ENCODE measurements at places on chromosomes 3 and 15.

DNA sequence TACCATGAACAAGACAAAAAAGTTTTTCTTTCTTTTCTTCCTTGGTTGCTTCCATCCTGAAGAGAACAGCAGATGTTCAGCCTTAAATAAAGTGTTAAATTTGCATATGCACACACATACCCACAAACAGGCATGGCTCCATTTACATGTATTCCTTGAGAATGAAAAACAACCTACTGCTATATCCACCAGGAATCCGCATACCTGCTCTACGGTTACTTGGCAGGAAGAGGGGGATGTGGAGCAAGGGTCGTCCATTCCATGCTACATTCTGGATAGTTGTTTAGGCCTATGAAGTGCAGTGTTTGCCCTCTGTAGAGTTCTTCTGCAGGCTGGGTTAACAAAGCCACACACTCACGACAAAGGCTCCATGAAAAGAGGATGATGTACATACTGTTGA is 322.8 kb downstream of the KCNH8 start:
- DNase-seq: no peak

DNA sequence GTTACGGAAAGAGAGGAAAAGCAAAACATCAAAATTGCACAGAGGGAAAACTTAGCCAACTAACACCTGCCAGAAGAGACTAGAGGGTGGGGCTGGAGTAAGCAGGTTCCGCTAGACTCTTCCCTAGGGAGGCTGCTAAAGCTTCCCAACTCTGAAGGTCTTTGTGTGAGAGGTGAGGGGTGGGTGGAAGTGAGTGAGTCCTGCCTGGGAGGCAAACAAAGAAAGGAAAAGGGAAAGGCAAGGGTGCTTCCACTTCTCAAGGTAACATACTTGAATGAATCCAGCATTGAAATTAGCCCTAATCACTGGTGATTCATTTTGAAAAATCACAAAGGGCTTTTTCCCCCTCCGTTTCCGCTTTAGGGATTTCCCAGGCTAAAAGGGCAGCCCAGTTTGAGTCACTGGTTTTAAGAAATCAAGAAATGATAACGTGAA is 220.5 kb upstream of the ADAMTS9 start:
- DNase-seq: no peak

- no peak for DNase-seq
Measured at GRCh38 chr15:83106994-83107840, at the start of gene TM6SF1. Gene TM6SF1 (plus strand): TSS chr15:83107645. CDS start chr15:83107681, 36 bp downstream.

- no peak for DNase-seq
Measured at GRCh38 chr3:14689247-14689980, 14.5 kb downstream of the C3orf20 start.

- no peak for DNase-seq
Measured at GRCh38 chr3:42180901-42181300, 85.1 kb downstream of the CCK start.

DNA sequence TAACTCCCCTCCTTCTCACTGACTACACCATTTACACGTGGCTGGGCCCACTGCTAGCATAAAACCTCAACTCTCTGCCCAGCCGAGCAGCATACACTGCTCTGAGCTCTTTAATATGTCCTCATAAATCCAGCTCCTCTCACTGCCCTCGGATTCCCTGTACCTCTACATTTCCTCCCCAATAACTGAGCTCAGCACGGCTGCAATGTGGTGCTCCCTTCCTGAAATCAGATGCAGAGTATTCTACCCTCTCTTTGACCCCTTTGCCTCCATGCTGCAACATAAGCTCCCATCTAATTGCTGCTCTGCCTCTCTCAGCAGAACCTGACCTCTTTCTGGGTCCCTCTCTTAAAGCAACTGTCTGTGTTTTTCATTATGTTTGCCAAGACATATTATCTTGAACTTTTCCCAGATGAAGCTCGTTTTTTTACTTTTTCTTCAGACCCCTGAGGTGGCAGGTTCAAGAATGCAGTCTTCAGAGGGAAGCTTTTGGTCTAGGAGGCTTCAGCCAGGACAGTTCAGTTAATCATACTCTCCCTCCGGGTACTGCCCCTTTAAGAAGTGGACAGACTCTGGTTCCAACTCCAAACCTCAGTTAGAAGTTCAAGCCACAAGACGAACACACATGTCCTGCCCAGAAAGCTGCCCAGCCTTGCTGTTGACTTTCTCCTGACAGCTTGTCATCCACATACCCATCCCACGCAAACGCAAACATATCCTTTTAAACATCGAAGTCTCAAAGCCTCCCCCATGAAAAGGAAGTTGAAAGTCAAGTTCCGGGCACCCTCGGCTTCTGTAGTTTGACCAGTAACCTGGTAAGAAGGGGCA is 81.1 kb upstream of the NEO1 start:
- DNase-seq: no peak

- DNase-seq: no peak
Measured at GRCh38 chr15:78032671-78033070, 44.8 kb downstream of the TBC1D2B start.

DNA sequence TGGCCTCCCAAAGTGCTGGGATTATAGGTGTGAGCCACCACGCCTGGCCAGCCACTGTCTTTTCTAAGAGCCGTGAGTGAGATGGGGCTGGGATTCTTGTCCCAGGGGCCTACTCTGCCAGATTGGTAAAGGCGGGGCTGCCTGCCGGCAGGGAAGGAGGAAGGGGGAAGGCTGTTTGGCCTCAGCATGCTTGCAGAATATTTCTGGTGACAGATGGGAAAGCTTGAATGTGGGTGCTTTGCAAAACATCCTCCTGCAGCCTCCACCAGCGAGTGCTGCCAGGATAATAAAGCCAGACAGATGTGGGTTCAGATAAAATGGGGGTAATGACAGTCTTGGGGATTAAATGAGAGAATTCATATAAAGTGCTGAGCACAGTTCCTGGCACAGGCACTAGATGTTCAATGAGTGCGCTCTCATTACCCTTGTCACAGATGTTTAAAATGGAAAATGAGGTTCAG is 19.8 kb upstream of the ACOX2 start:
- no peak for DNase-seq

DNA sequence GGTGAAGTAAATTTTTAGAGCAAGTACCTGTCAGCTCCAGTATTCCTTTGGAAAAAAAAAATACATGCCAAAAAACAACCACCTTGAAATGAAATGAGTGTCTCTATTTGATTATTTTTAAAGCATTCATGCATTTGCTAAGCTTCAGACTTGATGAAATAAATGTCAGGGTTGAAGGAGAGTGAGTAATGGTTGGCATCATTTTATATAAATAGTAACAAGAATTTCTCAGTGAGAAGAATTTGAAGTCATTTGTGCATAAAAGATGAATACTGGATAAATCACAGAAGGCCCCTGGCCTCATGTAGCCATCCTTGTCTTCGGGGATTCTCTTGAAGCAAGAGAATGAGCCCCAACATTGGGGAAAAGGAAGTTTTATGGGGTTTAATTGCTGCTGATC is 318.4 kb downstream of the LPP start:
- no peak for DNase-seq

DNA sequence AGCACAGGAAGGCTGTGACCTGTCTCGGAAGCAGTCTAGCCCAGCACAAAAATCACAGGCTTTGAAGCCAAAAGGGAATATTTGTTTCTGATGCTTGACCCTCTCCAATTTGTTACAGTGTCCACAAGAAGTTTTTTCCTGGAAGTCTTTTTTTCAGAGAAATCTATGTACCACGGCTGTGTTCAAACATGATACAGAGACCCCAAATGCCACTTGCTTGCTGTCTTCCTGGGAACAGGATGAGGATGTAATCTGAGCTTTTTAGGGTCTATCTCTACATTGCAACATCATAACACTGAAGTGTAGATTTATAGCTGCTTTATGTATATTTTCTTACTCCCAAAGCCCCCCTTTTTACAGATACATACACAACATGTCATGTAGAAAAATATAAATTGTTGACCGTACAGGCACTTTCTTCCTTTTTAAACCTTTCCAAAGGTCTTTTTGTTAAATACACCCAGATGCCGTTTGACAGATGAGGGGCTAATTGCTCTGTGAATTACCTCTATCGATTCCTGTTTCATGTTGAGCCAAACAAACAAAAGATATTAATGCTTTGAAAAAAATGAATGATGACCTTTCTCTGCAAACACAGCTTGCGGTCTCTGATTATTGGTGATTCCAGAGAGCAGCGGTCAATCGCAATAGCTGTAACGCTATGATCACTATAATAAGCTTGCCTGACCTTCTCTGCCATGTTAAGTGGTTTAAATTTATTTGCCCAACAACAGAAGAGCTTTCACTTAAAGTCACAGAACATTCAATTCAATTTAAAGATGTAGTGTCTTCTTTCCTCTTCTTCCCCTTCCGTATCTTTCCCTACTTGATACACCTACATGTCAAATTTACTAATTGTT is 875.9 kb upstream of the NR2F2 start:
- no peak for DNase-seq

DNA sequence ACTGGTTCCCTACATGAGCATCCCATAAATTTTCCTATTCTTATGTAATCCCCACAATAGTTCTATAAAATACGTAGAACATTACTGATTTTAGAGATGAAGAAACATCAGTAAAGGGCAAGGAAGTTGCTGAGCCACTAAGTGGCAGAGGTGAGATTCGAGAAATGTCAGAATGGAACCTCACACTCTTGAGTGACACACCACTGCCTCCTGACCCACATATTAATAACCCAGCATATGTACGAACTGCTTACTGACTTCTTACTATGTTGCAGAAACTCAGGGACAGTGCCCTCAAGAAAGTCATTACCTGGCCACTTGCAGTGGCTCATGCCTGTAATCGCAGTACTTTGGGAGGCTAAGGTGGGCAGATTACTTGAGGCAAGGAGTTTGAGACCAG is 1022.4 kb downstream of the FHIT start:
- DNase-seq: no peak

- no peak for DNase-seq
Measured at GRCh38 chr15:75776065-75776423, 63.4 kb upstream of the CSPG4 start.

DNA sequence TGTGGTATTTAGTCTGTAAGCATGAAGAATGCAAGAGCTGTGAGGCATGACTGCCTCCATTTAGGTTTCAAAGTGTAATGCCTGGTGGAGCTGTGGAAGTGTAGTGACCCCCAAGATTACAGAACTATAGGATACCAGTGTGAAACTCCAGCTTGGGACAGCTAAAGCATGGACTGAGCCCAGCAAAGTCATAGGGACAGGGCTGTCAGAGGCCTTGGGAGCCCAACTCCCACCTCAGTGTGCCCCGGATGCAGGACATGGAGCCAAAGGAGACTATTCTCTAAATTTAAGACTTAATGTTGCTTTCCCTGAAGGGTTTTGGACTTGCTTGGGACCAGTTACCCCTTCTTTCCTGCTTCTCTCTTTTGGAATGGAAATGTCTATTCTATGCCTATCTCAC is 10.8 kb downstream of the GPR15 start:
- DNase-seq: no peak

GRCh38 chr15:70799667-70800450 is 36.5 kb upstream of the UACA start:
- no peak for DNase-seq

GRCh38 chr3:52099001-52099401 is 42.6 kb upstream of the DUSP7 start:
- no peak for DNase-seq

DNA sequence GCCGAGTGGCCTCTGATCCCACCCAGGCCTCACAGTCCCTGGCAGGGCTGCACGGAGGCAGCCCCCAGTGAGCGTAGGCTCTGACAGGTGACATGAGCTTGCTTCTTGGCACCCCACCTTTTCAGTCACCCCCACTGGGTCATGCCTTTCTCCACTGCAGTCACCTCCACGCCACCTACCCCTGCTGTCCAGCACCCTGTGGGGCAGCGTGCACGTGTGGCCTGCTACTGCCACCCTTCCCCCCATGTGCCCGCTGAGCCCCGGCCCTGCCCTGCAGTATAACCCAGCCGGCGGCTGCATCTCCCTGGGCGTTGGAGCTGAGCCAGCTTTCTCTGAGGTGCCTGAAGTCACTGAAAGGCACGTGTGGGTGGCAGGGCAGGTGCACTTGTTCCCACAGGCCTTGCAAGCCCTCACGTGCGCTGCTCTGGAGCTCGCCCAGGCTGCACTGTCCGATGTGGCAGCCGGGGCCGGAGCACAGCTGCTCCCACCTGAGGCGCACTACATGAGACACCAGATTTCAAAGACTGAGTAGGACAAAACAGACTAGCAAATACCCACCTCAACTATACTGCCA is 65.6 kb downstream of the NIPA2 start:
- no peak for DNase-seq

GRCh38 chr3:114442246-114442645 is 148.4 kb downstream of the TIGIT start:
- no peak for DNase-seq

DNA sequence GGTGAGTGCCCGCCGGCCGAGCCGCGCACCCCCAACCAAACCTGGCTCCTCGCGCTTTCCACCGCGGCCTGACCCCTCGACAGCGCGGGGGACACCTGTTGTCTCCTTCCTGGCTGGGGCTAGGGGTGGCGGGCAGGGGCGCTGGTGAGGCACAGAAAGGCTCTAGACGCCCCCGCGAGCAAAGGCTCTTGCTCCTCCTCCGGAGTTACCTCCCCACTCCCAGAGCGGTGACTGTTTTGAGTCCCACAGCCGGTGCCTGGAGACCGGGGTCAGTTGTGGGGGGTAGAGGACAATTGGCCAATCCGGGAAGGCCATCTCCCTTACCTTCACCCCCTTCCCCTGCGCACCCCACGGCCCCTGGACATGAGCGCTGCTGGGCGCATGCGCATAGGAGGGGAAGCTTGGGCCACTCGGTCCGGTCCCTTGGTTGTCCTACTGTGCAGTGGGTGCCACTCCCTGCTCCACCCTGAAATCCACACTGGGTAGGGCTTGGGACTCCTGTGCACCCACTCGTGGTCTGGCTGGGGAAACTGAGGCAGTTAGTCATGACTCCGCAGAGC is 554 bp downstream of the CHST13 start:
- no peak for DNase-seq

GRCh38 chr3:30707825-30708224 is 101.4 kb downstream of the TGFBR2 start:
- no peak for DNase-seq

- no peak for DNase-seq
Measured at GRCh38 chr15:47349179-47349578, 368.1 kb upstream of the SEMA6D start.

DNA sequence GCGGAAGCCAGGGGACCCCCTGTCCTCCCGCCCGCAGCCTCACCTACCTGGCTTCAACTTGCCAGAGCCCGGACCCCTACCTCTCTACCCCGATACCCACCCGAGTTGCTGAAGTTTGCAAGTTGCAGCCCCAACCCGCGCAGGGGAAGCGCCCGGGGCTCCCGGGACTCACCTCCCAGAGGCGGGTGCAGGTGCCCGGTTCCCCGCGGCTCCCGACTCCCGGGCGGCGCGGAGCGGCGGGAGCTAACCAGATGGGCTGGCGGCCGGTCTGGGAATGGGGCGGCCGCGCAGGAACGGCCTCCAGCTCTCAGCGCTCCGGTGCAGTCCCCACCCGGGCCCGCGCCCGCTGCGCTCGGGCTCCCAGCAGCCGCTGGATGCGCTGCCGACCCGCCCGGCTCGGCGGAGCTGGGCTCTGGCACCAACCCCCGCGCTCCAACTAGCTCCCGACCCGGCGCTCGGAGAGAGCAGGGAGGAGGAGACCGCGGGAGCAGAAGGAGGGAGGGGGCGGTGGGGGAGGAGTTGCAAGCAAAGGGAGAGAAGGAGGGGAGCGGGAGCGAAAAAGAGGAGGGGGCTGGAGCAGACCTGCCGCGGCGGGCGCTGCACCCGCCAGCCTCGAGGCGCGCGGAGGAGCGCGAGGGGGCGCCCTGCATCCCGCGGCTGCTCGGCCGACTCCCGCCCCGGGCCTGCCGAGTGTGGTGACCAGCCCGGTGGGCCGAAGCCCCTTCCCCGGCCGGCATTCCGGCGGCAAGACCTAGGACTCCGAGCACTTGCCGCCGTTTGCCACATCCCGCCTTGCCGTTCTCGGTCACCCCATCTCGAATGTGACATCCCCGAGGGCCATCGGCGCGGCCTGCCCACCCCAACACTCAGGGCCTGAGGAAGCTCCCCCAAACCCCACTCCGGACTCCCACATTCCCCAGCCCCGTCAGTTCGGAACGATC is at the start of gene SEMA5B:
SEMA5B (minus strand) TSS at position 472 of the 941 bp plus-strand sequence. CDS start 66,500 bp downstream, outside the sequence.
- DNase-seq: no peak
